CD4-positive, alpha-beta T cell treated with Interleukin-4 for 4 hours (primary cell): ENCODE measurements at places on chromosomes 12 and 14.
A peak's percentile ranks its signal among the peaks of the same experiment; 100 is the strongest.

GRCh38 chr12:6959058-6959804, 8.1 kb downstream of the PTPN6 start:
- DNase-seq, result peak; percentile 89

DNA sequence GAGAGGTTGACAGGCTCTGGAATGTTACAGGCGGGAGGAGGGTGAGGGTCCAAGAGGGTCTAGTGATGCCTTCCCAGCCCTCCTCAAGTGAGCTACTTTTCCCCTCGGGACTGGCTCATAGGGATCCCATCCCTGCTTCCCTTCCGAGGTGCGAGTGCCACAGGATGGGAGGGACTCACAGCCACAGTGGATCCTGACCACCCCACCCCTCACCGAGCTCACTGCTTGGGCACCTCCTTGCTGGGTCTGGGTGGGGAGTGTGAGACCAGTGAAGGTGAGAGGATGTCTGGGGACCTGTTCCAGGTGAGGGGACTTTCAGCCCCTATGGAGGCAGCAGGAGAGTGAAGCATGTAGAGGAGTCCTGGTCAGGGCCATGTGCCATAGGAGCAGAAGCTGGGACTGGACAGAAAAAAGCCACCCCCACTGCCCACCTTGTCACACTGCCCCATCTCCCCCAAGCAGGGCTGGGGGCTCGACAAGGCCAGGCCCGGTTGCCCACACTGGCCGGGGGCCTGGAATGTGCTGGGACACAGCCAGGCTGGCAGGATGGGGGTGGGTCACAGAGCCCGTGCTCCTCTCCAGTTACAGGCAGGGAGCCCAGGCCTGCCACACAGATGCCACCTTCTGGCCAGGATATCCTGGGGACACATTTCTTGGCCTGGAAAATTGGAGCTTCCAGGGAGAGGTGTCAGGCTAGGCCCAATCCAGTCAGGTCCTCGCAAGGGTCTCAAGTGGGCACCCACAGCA, 1.7 kb upstream of the TNS2 start:
- no peak for DNase-seq

GRCh38 chr12:51065530-51065929, 17.4 kb downstream of the LETMD1 start:
- DNase-seq, result no peak

- DNase-seq, result no peak
These were observed 772 bp downstream of the CHURC1 start for GRCh38 chr14:64915029-64915424.

DNA sequence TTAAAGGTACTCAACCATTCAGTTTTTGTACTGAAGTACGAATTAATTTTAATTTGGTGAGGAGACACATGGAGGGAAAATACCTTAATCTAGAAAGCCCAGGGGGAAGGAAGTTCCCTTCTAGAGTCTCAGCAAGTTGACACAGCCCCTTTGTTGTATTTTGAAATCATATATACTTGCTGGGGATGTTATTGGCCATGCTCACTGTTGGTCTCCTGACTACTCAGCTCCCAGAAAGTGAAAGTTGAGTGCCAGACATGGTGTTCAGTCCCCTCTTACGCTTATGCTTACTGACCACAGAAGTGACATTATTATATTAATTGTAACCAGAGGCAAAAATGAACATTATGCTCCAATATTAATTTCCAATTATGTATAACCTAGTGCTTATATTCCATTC, 28.1 kb downstream of the ARF6 start:
- no peak for DNase-seq

DNA sequence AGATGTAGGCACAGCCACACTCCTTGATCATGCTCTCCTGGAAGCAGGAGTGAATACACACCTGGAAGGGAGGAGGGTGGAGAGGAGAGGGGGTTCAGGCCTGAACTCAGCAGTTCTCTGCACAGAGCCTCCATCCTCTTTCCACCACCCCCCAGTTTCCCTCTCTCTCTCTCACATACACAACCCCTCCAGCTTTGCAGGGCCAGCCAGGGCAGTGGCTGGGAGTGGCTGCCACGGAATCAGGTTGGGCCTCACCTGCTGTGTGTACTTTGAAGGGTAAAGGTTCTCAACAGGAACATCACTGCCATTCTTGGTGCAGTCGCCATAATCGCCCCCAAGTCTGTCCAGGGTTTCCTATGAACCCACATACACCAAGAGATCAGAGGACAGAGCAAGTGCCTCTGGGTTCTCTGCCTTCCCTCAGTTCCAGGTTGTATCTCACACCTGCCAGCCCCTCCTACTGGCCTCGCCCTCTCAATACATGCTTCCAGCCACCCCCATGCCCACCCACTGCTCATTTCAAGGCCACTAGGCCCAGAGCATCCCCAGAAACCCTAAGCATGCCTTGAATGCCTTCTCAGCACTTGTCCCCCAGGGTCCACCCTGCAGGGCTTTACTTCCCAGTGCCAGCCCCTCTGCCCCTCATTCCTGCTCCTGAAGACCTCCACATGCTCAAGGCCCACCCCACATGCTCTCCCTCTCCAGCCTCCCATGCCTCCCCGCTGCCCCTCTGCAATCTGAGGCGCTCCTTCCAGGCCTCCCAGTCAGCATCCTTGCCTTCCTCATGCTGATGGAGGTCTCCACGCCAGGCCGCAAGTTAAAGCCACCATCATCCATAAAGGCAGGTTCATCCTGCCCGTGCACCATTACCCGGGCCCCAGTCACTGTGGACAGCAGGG, 12.9 kb upstream of the TNFRSF1A start:
- no peak for DNase-seq

DNA sequence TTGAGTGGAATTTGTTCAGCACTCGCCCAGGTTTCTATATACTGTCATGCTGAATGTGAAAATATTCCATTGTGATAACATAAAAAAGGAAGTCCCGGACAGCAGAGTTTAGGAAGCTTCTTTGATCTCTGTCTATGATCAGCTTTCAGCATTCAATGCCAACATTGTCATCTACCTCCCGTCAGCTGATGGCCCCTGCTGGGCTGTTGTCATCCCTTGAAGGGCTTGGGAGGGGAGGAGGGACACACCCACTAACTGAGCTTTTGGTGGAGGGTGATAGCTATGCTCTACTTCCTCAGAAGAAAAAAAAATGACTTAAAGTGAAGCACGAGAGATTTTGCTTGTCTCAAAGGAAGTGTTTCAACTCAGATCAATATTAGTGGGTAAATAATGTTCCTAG, 4.7 kb upstream of the KRT77 start:
- no peak for DNase-seq

GRCh38 chr12:103519632-103520031, 23.9 kb upstream of the C12orf42 start:
- DNase-seq, result no peak

DNA sequence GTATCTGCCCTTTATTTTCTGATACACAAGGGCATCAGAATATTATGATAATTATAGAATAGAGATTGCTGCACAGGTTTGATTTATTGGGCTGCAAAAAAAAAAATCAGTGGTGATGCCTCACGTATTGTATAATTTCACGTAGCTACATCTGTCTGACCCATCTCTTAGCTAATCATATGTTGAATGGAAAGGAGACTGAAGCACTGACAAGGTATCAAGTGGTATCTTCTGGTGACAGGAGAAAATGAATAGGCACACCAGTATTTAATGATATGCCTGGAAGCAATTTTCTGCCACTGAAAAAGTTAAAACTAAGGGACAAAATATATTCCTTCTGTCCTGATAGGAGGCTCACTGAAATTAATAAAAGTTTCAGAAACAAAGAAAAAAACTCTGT, 837.2 kb upstream of the FBXO33 start:
- DNase-seq, result no peak

- no peak for DNase-seq
These were observed 19.0 kb upstream of the KRAS start for GRCh38 chr12:25269701-25270100.
